ENCODE measurements at places on chromosomes 2 and 18.

DNA sequence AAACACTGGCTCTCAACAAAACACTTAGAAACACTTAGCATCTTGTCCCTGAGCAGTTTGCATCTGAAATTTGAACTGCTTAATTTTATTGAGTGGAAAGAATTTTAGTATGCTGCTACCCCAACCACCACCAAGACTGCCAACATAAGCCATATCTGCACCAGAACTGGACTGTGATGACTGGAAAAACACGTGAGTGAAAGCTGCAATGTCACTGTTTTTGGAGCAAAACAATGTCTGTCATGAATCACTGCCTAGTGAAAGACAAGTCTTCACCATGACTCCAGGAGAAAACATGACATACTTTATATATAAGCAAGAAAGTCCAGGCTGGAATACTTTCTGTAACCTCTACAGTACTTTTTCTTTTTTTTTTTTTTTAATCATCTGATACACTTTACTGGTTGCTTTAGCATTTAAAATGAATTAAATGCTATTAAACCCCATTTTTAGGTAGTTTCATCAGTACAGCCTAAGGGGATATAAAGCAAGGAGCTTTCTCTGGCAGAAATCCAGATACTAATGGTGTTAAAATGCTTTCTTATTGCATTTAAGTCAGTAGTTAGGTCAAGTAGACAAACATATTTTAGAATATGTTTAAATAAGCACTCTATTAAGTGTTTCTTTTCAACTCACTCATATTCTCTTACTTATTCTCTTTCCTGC is 2129.4 kb upstream of the PIK3C3 start:
- no peak for DNase-seq

DNA sequence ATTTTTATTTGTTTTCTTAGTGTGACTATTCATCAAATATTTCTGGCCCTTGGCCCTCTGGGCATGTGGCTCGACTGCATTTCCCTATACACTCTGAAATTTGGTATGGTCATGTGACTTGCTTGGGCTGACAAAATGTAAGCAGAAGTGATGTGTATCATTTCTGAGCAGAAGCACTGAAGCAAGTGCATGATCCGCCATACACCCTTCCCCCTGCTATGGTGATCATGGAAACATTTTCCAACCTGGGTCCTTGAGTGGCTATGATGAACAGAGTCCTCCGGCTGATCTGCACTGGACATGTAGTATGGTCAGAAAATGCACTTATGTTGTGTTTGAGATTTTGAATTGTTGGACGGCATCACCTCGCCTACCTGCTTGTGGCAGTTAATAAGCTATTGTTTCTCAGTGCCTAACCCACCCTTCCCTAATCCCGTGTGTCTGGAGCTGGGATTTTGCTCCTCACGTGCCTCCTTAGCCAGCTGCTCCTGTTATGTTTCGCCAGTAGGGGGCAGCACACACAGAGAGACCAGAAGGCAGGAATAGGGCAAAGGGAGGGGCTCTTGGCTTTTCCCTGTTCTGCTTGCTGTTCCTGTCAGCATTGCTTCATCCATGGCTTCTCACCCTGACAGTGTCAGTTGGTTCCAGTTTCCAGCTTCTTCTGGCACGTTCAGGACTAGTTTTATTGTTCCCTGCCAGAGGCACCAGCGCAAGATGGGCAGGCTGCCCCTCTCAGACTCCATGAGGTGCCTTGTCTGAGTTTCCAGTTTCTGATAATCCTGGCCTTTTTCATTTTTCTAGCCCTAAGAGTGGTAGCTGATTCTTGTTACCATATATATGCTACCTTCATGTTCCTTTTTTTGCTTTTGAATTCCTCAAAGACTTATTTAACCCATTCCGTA is 207.4 kb downstream of the ARL6IP6 start:
- DNase-seq = no peak

DNA sequence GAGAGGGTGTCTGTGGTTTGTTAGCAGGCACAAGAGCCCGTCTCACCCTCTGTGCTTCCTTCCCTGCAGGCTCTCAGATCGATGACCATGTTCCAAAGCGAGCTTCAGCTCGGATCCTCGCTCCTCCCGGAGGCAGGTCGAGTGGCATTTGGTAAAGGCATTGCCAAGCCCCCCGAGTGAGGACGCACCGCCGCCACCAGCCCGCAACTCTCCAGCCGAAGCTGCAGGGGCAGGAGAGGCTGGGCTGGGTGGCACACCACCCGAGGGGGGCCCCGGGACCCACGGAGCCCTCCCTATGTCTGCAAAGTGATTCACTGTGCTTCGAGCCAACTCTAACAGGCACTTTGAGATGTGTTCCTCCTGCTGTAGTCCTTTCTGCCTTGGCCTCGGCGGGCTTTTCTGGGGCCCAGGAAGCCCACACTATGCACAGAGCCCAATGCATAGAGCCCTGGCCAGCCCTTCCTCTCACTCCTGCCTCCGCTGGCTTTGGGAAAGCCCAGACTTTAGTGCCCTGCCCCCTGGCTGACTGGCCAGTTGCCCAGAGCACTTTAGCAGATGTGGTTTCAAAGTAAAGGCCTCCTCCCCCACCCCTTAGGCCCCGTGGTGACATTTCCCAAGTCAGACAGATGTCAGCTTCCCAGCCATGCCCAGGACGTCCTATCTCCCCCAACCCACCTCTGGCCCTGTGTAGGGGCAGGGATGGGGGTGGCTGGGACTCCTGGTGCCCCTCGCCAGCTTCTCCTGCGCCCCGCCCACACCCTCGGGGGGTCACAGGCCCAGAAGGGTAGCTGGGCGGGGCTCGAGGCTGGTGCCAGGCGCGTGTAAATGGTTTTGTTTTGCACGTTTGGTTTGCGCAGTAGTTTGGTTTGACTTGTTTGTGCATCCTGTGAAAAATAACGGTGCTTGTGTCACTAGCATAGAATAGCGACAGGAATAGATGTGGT is 23.3 kb upstream of the MAPRE3 start:
- DNase-seq = peak; percentile 75

GRCh38 chr2:1787755-1788477 is 43.6 kb upstream of the PXDN start:
- DNase-seq = no peak

- peak; percentile 49 for DNase-seq
Measured at GRCh38 chr2:88452980-88453582, 588 bp upstream of the FOXI3 start.

DNA sequence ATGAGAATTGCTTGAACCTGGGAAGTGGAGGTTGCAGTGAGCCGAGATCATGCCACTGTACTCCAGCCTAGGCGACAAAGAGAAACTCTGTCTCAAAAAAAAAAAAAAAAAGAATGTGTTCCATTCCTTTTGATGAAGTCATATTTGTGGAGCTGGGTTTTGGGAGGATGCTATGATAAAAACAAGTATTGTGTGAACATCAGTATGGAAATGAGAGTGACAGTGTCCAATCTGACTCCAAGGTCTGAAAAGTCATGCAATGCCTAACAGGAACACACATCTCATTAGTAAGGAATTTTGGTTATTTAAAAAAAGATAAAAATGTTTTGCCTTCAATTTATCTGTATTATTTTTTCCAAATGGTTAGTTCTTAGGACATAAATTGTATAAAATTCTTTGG is 11.8 kb downstream of the GCFC2 start:
- no peak for DNase-seq

GRCh38 chr2:171822525-171823322 is 71.3 kb downstream of the SLC25A12 start:
- no peak for DNase-seq

- DNase-seq = no peak
Measured at GRCh38 chr18:77486985-77487384, 237.3 kb downstream of the GALR1 start.

DNA sequence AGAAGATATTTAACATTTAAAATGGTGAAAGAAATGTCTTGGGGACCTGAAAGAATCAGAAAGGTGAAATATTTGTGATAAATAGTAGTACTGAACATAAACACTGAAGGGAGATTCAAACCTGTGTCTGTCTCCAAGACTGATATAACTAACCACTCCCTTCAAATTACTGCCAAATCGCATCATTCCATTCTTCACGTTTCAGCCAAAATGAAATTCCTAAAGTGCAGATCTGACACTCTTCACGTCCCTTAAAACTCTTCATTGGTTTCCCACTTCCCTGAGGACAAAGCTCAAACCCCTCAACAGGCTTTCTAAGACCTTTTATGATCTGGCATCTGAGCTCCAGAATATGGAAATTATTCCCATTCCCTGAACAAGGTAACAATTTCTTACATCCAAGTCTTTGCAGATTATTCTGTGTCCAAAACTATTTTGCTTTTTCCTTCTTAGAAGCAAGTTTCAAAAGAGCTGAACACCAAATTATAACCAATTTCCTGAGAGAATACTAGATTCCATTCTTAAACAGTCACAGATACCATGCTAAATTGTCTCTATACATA is 18.9 kb downstream of the SLC8A1 start:
- DNase-seq = no peak

DNA sequence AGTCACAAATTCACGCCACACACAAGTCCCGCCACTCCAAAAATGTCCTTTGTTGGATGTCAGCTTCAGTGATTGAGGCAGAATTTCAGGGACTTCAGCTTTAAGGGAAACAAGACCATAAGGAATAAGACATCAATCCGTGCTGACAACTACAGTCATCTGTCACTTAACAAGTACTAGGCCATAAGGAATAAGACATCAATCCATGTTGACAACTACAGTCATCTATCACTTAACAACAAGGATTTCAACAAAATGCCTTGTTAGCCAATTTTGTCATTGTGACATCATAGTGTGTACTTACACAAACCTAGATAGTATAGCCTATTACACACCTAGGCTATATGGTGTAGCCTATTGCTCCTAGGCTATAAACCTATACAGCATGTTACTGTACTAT is 58.0 kb downstream of the ANTXR1 start:
- no peak for DNase-seq

GRCh38 chr2:181910028-181910831 is 18.7 kb downstream of the ITPRID2 start:
- DNase-seq = no peak

GRCh38 chr18:8031496-8031895 is 464.4 kb downstream of the PTPRM start:
- no peak for DNase-seq

DNA sequence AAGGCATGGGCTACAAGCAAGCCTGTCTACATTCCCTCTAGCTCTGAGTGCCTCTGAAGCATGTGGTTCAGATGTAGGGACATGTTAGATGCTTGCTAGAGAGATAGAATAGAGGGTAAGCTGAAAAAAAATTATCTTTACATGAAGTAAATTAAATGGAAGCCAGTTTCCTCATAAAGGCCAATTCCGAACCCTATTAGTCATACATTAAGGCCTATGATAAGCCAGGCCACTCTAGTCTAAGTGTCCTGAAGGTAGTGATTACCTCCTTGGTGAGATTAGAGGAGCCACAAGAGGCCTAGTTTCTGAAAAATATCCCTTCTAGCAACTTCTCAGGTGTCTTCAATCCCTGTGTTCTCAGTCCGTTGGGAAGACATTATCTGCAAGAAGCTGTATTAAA is 72.4 kb upstream of the NPAS2 start:
- no peak for DNase-seq

GRCh38 chr2:55493220-55493619 is 26.3 kb upstream of the CFAP36 start:
- DNase-seq = no peak

DNA sequence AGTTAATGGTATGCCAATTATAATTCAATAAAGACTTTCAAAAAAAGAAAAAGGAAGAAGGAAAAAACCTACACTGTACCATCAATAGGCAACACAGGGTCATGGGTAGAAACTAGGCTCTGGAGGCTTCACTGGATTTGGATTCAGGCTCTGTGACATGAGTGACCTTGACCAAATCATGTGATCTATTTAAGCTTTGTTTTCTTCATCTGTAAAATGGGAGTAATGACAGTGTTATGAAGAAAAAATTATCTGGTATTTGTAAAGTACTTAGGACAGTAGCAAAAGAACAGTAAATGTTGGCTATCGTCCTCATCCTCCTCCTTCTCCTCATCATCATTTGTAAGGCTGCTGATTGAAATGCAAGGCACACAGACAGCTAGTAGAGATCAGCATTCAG is 59.3 kb upstream of the STPG4 start:
- no peak for DNase-seq

GRCh38 chr18:32553640-32554365 is 83.1 kb upstream of the GAREM1 start:
- DNase-seq = no peak

DNA sequence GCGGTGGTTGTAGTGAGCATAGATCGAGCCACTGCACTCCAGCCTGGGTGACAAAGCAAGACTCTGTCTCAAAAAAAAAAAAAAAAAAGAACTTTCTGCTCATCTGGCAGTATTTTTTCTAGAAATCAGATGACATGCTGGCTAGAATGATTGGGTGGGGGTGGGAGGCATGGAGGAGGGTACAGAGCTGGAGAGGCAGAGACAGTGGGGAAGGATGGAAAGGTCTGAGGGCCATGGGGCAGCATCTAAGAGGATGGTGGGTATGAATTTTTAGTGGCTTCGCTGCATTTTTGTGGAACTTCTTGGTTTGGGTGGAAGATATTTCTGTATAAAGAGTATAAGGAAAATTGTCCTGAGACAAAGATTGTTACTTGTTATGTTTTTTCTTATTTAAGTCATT is 23.3 kb downstream of the ARMC9 start:
- no peak for DNase-seq

GRCh38 chr2:58756336-58756735 is 515.2 kb upstream of the FANCL start:
- DNase-seq = no peak

- no peak for DNase-seq
Measured at GRCh38 chr2:60965499-60965785, 52.1 kb upstream of the PEX13 start.

Data from left hindlimb (tissue), 1 donor.